ENCODE measurements at places on chromosomes 3 and 15.
A peak's percentile ranks its signal among the peaks of the same experiment; 100 is the strongest.

DNA sequence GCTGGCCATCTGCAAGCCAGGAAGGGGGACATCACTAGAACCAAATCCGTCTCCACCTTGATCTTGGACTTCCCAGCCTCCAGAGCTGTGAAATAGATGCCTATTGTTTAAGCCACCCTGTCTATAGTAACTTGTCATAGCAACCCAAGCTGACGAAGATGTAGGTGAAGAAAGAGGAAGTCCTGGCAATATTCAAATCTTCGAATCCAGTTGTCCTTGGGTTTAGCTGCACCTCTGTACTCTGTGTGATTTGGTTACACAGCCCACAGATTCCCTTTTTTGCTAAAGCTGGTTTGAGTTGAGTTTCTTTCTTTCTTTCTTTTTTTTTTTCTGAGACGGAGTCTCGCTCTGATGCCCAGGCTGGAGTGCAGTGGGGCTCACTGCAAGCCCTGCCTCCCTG is 68.0 kb upstream of the XCR1 start:
- DNase-seq, result no peak

DNA sequence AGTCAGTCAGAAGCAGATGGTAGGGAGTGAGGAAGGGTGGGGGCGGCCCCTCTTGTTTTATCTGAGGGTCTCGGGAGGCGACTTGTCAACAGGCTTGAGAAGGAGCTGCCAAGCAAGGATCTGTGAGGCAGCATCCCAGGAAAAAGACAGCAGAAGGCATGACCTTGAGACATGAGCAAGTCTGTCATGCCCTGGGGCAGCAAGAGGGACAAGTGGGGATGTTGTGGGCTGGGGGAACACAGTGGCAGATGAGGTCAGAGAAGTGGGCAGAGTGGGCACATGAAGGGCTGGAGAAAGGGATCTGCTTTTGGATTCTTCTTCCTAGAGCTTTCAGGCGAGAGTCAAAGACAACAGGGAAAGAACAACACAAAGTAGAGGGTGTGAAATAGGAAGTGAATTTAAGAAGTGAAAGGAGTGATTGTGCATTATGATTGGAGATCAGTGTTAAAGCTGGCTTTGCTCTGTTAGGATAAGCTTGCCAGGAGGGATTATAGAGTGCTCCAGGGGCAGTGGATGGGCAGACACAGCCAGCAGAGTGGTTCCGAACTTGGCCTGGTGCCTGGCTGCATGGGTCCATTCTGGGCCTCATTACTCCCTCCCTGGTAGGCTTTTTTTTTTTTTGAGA is 73.3 kb downstream of the USP13 start:
- no peak for DNase-seq

- no peak for DNase-seq
Measured at GRCh38 chr3:110413807-110414748, 657.5 kb upstream of the NECTIN3 start.

DNA sequence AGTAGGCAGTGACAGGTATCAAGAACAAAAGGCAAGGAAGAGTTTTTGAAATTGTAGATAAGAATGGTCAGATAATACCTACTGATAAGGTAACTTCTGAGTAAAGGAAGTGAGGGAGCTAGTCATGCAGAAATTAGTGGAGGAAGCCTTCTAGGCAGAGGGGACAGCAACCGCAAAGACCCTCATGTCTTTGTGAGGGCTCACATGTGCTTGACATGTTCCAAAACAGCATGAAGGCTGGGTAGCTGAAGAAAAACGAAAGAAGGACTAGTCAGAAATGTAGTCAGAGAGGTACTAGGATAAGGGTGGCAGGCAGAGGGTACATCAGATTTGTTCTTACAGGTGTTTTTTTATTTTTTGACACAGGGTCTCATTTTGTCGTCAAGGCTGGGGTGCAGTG is 5.3 kb downstream of the SIN3A start:
- DNase-seq, result peak; percentile 9

DNA sequence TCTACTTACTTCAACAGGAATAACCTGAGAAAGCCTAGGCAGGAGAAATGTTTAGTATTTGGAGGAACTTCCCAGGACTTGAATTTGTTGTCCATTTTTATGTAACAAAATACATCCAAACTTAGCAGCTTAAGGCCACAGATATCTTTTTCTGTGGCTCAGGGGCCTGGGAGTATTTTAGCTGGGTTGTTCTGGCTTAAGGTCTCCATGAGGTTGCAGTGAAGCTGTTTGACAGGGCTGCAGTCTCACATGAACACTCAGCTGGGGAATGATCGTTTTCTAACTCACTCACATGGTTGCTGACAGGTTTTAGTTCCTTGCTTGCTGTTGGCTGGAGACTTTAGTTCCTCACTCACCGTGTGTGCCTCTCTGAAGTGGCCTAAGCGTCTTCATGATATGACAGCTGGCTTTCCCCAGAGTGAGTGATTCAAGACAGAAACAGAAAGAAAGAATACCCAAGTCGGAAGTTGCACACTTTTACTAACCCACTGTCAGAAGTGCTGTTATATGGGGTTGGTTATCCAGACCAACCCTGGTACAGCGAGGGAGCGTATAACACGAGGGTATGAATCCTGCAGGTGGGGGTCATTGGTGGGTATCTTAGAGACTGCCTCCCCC is 229.7 kb upstream of the TBL1XR1 start:
- DNase-seq, result peak; percentile 47

DNA sequence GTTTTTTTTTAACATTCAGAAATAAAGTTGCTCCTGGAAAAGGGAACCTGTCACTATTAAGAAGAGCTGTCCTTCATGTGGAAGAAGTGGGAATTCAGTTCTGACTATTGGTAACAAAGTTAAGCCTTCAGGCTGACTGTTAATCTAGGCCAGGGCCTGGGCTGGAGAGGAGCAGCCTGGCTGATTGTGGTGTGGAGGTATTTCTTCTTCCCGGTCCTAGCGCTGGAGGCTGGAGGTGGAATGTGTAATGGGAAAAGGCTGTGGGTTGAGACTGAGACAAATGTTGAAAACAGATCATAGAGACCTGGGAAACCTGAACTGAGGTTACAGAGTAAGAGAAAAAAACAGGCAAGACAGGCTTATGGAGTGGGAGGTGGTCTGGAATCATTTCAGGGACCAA is 23.8 kb upstream of the SH3BP5 start:
- DNase-seq, result no peak

DNA sequence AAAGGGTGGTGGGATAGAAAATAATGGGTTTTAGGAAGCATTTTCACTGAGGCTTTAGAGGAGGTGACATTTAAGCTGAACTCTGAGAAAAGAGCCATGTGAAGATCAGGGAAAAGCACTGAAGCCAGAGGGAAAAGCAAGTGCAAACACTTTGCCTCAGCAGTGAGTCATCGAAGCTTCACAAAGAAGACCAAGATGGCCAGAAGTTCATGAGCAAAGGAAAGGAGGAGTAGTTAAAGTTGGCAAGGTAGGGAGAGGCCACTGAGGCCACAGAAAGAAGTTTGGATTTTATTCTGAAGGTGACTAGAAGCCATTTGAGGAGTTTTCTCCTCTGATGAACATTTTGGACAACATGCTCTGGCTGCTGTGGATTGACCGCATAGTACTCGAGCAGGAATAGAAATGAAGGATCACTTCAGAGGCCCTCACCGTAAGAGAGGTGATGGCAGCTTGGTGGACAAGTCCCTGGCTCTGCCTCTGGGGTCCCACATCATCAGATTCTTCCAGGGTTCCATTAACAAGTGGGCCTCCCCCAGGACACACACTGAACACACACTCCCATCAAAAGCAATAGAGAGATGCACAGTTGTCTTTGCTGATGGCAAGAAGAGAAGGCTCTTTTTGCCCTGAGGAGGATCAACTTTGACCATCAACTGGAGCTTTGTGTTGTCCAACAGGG is 75.5 kb downstream of the TOP2B start:
- no peak for DNase-seq

DNA sequence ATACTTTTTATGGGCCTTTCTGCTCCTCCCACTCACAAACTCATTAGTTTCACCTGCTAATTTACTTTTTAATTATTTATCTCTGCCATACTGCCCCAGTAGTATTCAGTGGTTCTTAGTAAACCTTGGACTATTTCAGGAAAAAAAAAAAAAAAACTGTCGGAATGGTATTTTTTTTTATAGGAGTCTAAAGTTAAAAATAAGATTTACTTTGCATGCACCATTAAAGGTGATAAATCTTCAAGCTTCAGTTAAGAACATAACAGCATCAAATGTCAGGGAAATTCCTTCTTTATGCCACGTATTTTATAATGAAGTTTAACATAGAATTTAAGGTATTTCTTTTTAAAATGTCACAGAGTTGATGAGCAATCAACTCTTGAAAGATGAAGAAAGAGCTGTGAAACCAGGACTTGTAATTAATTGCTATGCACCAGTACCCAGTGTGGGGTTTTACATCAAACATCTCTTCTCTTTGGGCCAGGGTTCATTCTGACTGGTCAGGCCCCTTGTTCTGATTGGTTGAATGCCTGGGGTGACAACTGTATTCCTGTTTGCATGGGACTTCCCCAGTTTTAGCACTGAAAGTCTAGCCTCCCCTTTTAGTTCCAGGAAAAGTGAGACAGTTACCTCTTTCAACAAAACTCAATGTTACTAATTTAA is 40.3 kb upstream of the PTPRG start:
- DNase-seq, result no peak

DNA sequence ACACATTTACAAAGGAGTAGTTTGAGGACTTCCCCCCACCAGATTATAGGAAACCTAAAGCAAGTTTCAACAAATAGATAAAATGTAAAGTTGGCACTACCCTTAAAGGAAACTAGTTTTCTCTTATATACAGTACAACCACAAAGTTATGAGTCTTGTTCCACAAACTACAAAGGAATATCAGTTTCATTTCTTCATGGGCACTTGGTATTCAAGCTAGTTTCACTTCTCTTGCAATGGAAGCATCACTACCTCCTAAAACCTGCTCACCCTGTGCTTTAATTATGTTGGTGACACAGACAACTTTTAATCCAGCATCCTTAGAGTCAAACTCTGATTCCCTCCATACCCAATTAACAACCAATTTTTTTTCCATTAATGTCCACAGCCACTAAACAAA is 707.0 kb downstream of the ROBO2 start:
- DNase-seq, result no peak

DNA sequence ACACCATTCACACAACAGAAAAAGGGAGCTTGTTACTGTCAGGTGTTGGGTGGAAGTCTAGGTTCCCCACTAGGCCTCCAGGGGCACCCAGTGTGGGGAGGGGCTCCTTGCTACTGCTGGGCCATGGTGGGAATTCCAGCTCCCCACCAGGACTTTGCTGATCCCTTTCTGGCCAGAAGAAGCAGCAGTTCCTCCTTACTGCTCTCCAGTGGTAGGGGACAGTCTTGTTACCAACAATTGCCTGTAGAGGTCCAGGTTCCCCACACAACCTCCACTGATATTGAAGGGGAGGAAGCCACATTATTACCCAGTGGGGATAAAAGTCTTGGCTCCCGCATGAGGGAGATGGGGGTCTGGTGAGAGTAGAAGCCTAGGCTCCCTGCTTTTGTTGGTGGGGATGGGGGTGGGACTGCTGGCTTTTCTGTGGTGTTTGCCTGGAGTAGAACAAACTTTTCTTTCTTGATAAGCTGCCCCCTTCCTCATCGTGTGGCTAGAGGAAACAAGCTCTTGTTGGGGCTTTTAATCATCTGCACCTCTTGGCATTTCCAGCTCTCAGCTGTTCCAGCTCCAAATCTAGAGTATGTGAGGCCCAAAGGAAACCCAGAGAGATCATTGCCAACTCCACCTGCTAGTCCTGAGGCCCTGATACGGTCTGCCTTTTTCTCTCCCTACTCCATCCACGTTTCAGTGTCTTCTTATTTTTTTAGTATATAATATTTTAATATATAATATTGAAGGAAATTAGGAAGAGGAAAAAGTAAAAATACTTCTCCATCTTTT is 824.2 kb downstream of the AGBL1 start:
- no peak for DNase-seq

DNA sequence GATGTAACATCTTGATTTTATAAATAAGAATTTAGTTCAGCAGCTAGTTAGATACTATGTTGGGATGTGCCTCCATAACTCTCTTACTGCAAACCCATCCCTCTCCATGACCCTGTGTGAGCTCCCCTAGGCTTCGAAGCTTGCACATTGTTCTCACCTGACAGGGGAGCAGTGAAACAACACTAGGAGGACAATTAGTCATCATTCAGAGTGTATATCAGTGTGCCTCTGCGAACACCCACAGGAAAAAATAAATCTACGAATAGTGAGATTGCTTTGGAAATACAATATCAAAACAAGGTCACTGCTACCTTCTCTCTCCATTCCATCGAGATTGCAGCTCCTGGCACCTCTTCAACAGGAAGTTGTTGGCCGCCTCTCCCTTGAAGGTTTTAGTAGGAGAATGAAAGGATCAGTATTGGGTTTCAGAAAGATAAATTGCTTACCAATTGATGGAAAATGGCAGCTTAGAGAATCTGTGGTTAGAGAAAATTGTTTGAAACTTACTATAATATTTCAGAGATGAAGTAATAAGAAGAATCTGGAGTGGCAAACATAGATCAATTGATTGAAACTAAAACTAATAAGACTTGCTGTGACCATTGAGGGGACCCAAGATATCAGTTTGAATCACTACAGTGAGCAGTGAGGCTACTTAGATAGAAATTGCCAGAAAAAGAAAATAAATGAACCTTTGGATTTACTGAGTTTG is 103.2 kb downstream of the CHL1 start:
- DNase-seq, result no peak

DNA sequence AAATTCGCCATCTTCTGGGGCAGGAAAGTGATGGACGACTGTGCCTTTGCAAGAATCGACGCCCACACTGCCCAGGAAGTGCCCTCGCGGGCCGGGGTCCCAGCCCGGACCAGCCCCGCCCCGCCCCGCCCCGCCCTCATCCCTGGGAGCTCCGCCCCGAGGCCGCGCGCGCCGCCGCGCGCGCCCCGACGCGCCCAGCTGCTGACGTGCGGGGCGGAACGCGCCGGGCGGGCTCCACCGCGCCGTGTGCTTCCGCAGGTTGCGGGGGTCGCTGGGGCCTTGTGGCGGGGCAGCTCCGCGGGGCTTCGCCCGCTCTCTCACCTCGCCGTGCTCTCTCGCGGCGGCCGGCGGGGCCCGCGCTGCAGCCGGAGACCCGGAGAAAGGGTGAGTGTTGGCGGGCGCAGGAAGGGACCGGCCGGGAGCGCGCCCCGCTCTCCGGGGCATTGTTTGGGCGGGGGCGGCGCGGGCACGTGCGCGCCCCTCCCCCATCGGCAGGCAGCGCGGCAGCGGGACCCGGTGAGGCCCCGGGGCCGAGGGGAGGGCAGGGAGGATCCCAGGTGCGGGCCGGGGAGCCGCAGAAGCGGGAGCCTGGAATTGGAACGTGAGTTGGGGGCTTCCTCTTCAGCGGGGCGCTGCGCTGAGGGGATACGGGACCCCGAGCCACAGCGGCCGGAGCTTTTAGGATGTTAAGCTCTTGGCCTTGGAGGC is at the start of gene YEATS2:
YEATS2 (plus strand) TSS at position 188 of the 708 bp plus-strand sequence. CDS start 17,366 bp downstream, outside the sequence.
- DNase-seq, result peak; percentile 63

GRCh38 chr3:73772076-73772886 is 147.5 kb upstream of the PDZRN3 start:
- no peak for DNase-seq

- no peak for DNase-seq
Measured at GRCh38 chr15:83300826-83301225, 16.4 kb upstream of the BNC1 start.

Data from central memory CD4-positive, alpha-beta T cell (primary cell).